ENCODE measurements at places on chromosomes 16 and 17.
A peak's percentile ranks its signal among the peaks of the same experiment; 100 is the strongest.

DNA sequence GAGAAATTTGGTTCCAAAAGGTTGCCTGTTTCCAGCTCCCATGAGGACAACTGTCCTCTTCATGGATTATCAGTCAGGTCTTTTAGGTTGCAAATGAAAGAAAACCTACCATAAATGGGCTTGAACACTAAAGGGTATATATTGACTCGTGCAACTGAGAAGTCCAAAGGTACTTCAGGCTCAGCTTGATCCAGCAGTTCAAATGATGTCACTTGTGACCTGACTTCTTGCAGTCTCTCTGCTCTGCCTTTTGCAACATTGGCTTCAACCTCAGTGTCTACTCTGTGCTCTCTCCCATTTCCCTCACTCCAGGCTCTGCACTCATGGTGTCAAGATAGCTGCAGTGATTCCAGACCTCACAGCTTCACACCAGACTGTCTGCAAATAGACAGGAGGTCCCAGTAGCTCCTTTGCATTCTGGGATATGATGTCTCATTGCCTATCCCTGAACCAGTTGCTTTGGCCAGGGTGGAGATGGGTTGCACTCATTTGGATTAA lies 5.5 kb upstream of the CALB2 start:
- no peak for DNase-seq

DNA sequence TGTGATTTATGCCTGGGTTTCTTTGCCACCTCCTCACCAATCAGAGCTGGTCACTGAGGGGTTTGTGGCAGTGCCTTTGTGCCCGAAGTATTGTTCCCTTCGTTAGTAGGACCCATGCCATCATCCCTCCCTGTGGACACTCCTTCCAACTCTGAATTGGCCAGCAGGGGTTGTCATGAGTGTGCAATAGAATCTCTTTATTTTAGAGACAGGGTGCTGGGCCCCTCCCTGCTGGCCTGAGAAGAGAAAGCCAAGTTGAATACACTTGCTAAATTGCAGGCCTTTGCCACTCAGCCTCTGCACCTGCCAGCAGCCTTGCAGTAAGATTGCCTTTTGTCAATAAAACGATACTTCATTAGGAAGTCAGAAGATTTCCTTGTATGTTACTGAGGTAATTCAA lies 40.7 kb upstream of the SLC12A3 start:
- no peak for DNase-seq

DNA sequence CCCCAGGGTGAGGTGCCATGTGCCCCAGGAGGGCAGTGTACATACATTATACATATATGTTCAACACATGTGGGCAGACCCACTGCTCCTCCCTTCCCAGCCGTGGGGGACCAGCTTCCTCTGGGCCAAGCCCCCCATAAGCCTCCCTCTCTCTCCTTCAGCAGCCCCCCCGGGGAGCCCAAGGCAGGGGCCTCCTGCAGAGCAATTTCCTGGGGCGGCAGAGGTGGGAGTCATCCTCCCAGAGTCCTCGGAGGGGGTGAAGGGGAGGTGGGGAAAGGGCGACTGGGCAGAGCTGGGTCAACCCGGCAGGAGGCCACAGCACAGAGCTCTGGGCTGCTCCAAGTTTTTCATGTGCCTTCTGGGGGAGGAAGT lies 235.1 kb downstream of the ZNF423 start:
- no peak for DNase-seq

DNA sequence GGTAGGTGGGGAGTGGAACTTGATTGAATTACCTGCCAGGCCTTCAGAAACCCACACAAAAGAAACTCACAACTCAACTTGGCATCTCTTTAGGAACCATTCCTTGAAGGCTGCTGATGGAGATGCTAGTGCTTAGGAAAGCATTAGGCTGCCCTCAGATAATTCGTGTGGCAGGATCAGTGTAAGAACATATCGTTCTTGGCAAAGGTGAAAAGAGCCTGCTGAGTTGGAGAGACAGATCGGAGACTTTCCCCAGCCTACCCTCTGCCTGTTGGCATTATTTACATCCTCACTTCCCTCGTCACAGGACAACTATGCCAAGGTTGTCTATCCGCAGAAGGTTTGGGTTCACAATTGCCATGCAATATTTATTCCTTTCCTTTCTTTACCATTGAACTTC lies 120.0 kb upstream of the HS3ST3A1 start:
- no peak for DNase-seq

- no peak for DNase-seq
Measured at GRCh38 chr16:30786115-30786935, 680 bp downstream of the ZNF629 start.

GRCh38 chr16:73735018-73735417 lies 561.6 kb upstream of the PSMD7 start:
- DNase-seq: no peak

GRCh38 chr17:74176546-74177001 lies 26.9 kb upstream of the RPL38 start:
- peak; percentile 35 for DNase-seq

- no peak for DNase-seq
Measured at GRCh38 chr17:66975614-66976378, 11.3 kb downstream of the CACNG4 start.

- no peak for DNase-seq
Measured at GRCh38 chr16:24515186-24515585, 24.2 kb upstream of the RBBP6 start.

DNA sequence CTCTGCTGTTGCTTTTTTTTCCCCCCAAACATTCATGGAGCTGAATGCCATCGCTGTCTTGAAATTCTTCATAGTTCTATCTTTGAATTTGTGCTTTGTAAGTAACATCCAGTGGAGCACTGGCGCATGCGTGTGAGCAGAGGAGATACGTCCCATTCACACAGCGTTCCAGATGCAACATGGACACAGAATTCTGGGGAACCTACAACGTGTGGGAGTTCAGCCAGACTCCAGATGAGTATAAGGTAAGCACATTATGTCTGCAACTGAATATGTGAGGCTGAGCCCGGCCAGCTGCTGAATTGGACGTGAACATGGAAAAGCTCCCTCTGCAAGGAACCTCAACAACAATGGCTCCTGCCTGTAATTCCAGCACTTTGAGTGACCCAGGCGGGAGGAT lies 4.3 kb upstream of the ATP1B2 start:
- DNase-seq: no peak

- DNase-seq: no peak
Measured at GRCh38 chr16:89656435-89657121, 930 bp downstream of the CHMP1A start.

DNA sequence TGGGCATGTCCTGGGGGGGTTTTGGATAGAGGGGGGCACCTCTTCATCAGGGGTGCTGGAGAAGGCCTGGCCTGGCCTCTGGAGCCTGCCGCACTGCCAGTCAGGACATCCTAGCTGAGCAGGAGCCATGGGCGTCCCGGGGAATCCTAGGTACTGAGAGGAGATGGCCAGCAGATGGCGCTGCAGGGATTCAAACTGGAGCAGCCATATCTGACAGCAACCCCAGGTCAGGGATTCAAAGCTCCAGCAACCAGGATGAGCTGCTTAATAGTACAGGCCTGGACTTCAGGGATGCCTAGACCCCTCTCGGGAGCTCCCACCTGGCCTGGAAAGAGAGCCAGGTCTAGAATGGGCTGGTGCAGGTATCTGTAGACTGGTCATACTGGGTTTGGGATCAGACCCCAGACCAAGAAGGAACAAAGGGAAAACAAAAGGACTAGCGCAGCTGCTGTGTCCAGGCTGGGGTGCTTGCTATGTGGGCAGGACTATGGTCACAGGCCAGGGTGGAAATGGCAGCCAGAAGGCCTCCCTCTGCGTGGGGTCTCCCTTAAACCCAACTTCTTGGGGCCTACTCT lies 306.9 kb upstream of the RBFOX1 start:
- peak; percentile 11 for DNase-seq

DNA sequence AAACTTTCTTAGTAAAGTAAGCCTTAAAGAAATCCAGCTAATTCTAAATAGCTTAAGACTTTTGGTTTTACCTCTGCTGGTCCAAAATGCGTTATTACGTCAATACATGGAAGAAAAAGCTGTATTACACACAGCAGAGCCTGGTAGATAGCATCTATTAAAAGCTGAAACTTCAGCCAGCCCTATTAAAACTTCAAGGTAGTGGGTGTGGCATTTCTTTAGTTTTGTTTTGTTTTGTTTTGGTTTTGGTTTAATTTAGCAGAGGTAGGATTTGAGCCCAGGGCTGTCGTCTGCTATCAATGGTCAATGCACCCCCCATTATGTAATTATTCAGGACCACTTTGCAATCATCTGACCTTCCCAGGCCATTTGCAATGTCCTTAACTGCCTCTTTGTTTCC lies 318.4 kb upstream of the MAF start:
- no peak for DNase-seq

DNA sequence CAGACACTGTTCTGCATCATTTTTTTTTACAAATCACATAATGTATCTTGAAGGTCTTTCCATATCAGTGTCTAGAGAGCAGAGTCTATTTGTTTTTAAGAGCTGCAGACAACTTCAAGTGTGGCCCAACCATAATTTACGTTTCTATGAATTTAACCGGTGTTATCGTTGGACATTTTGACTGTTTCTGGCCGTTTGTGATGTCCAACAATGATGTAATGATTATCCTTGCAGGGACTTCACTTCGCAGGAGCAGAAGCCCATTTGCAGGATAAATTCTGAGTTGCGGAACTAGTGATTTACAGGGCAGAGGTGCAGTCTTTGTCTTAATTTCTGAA lies 26.9 kb upstream of the HLF start:
- no peak for DNase-seq

- DNase-seq: peak; percentile 60
Measured at GRCh38 chr16:29811896-29812665, at the start of gene PRRT2. Gene PRRT2, plus strand, starts transcription at chr16:29812193. Its CDS starts 862 bp downstream, at chr16:29813055.

- DNase-seq: no peak
Measured at GRCh38 chr17:79034931-79035485, 11.0 kb downstream of the C1QTNF1 start.

DNA sequence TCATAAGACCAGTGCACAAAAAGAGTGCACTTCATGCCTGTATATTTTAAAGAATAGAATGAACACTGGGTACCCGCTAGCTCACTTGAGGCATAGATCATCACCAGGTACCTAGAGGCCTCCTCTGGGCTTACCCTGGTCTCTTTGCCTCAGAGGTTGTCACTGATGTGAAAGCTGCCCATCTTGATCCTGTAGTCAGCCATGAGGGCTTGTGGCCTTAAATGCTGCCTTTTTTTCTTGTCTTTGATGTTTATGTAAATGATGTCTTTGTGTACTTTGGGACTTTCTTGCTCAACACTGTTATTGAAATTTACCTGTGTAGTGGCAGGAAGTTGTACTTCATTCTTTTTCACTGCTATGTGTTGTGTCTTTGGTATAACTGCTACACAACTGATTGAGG lies 26.8 kb upstream of the SLC5A10 start:
- no peak for DNase-seq

- DNase-seq: no peak
Measured at GRCh38 chr17:45996282-45996937, 2.6 kb upstream of the STH start.

- DNase-seq: no peak
Measured at GRCh38 chr16:12315330-12316136, 339.0 kb downstream of the SNX29 start.

- no peak for DNase-seq
Measured at GRCh38 chr16:15404792-15405191, 9.2 kb downstream of the MPV17L start.

DNA sequence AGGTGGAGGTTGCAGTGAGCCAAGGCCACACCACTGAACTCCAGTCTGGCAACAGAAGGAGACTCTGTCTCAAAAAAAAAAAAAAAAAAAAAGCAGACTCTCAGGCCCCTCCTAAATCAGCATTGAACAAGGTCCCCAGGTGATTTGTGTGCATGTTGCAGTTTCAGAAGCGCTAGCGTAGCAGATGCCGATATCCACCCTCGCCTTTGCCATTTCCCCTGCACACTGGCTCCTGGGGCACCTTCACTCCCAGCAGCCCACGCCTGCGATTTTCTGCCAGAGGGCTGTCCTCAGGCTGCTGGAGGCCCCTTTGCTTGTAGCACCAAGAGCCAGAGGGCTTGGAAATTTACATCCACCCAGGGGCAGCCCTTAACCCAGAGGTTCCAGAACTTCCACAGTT lies 95.6 kb downstream of the WSCD1 start:
- DNase-seq: no peak
